Adrenal gland (tissue), 19 donors: ENCODE measurements at places on chromosomes 4 and X. TPM values are rescaled to one million over a fixed set of nuclear protein-coding genes. Genes with fewer than 3 reads are reported as not detected.
A peak's percentile ranks its signal among the peaks of the same experiment; 100 is the strongest.

DNA sequence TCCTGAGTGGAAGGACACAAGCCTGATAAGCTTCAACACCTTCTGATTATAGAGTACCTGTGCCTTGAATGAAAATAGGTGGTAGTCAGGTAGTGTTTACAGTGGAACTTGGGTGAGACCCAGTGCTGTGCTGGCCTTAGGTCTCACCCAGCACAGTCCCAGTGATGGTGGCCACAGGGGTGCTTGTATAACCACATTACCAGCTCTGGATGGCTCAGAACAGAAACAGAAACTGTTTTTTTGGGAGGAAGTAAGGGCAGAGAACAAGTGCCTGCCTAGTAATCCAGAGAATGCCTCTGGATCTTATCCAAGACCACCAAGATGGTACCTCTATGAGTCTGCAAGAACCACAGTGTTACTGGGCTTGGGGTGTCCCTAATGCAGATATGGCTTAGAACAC, 171.5 kb upstream of the DIPK2B start:
- no peak for DNase-seq
- H3K27ac ChIP-seq: no peak overlapping the region
- no peaks in the 10 kb centered on the region for H3K27me3 ChIP-seq
- no peaks in the 10 kb centered on the region for H3K4me1 ChIP-seq

DNA sequence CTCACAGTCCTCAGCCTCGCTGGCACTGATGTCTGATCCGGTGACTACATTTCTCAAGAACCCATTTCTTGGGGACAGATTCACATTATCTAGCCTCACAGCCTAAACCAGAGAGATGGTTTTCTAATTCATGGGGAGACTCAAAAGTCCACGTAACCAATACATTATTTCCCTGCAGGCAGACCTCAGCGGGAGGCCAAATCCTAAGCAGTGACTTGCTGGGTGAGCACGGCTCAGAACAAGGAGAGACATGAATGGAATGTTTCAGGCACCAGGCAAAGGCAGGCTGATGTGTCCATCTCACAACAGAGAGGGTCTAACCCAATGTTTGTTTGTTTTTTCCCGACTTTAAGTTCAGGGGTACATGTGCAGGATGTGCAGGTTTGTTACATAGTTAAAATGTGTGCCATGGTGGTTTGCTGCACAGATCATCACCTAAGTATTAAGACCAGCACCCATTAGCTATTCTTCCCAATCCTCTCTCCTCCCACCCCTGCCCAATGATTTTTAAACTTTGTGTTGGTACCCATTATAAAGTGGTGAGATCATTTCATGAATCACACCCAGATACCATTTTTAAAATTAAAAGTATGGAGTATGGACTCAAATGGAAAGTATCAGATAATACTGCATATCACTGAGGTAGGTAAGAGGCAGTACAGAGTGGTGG, 53.3 kb downstream of the SCD5 start:
- H3K36me3 ChIP-seq: no peaks in the 10 kb centered on the region
- H3K27me3 ChIP-seq: no peaks in the 10 kb centered on the region

- no peaks in the 10 kb centered on the region for H3K36me3 ChIP-seq
- H3K4me3 ChIP-seq: peak within 1 kb of the TSS; percentile 15
- peak; percentile 50 for DNase-seq
- H3K4me1 ChIP-seq: no peaks in the 10 kb centered on the region
- H3K27ac ChIP-seq: no peak within 1 kb of the TSS
These were observed at the start of gene WAS for GRCh38 chrX:48683411-48683982. Gene WAS (plus strand): TSS chrX:48683799. CDS start chrX:48683854, 55 bp downstream.

DNA sequence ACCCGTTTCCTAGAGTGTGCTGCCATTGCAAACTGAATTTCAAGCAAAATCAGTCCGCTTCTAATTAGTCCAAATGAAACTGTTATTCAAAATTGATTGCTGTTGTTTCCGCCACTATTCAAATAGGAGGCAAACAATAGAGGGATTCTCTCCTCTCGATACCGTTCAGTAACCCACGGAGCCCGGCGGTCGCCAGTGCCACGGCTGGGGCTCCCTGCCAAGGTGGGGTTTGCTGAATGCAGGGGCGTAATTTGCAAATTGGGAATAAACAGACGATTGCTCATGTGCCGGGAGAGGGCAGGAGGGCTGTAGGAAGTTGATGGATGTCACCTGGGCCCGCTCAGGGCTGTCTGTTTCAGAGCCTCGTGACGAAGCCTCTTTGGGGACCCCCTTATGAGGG, 8.8 kb downstream of the ADRA2C start:
- H3K27ac ChIP-seq: no peak overlapping the region
- H3K4me1 ChIP-seq: no peaks in the 10 kb centered on the region
- H3K4me3 ChIP-seq: no peak overlapping the region
- no peaks in the 10 kb centered on the region for H3K36me3 ChIP-seq
- H3K27me3 ChIP-seq: peaks cover 8% of the 10 kb centered on the region
- no peak for DNase-seq

DNA sequence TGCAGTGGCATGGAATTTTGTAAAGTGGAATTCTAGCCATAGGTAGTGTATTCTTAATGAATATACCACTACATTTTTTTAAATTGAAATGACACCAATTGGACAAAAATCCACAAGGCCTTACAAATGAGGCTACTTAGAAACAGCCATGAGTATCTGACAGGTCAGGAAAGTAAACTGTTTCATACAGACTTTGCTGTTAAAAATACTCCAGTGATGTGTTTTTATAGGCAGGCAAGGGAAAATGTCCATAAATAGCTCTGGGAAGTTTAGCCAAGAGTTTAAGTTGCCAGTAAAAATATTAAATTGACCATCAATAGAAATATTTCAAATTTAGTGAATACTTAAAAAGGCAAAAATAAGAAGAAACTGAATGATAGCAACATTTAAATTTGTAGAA, 41.8 kb upstream of the PDLIM5 start:
- no peak overlapping the region for H3K27ac ChIP-seq
- DNase-seq: no peak
- H3K4me1 ChIP-seq: peaks cover 43% of the 10 kb centered on the region

DNA sequence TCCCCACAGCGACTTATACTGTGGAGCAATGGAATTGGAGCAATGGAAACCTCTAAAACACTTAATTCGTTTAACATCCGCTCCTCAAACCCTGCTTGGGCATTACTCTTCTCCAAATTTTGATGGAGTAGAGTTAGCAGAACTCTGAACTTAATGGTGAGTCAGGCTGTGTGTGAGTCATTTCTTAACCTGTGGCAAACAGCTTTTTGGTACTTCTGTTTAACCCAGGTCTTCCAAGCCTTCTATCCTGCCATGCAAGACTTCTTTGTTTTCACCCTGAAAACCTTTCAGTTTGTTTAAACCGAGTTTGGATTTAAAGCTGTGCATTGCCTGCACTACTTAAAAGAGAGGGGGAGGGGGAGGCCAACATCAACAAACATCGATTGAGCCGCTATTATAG, 3.6 kb upstream of the AMOT start:
- DNase-seq: no peak
- no peak overlapping the region for H3K4me3 ChIP-seq
- peaks cover 23% of the 10 kb centered on the region for H3K27me3 ChIP-seq
- no peaks in the 10 kb centered on the region for H3K36me3 ChIP-seq
- H3K4me1 ChIP-seq: no peaks in the 10 kb centered on the region
- H3K27ac ChIP-seq: no peak overlapping the region

DNA sequence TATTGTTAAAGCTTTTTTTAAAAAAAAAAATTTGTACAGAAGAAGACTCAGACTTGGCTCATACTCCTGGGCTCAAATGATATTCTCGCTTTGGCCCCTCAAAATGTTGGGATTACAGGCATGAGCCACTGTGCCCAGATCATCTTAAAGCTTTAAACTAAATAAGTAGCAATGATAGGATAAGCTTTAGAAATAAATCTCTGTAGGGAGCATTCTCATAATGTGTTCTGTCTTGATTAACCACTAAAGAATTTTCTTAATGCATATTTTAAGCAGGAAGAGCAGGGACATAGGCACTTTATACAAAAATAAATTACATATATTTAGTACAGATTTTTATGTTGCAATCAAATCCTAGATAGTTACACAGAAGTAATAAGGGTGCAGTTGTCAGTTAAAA, 667.2 kb downstream of the GRID2 start:
- no peak overlapping the region for H3K4me3 ChIP-seq
- no peaks in the 10 kb centered on the region for H3K4me1 ChIP-seq
- H3K27me3 ChIP-seq: no peaks in the 10 kb centered on the region
- no peak for DNase-seq
- no peaks in the 10 kb centered on the region for H3K36me3 ChIP-seq
- no peak overlapping the region for H3K27ac ChIP-seq

GRCh38 chr4:26028793-26029567, 115.0 kb downstream of the SMIM20 start:
- peak; percentile 42 for DNase-seq
- H3K27me3 ChIP-seq: no peaks in the 10 kb centered on the region
- no peak overlapping the region for H3K4me3 ChIP-seq
- no peaks in the 10 kb centered on the region for H3K36me3 ChIP-seq

Gene GBA3
- 0.14 TPM for total RNA-seq

Gene SSX3
- total RNA-seq: not detected

Gene ZNF711
- total RNA-seq: 33.3 TPM

Gene UGT2B7
- not detected for total RNA-seq
